ENCODE measurements at places on chromosomes 6 and 20.

DNA sequence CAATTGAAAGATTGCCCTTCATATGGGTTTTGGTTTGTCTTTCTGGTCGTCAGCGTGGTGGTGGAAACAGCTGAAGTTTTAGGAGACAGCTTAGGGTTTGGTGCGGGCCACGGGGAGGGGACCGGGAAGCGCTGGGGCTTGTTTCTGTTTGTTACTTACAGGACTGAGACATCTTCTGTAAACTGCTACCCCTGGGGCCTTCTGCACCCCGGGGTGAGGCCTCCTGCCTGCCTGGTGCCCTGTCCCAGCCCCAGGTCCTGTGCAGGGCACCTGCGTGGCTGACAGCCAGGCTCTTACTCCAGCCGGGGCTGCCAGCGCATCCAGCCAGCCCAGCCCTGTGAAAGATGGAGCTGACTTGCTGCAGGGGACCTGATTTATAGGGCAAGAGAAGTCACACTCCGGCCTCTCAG is 22.8 kb downstream of the NPEPL1 start:
- DNase-seq = peak; percentile 7

DNA sequence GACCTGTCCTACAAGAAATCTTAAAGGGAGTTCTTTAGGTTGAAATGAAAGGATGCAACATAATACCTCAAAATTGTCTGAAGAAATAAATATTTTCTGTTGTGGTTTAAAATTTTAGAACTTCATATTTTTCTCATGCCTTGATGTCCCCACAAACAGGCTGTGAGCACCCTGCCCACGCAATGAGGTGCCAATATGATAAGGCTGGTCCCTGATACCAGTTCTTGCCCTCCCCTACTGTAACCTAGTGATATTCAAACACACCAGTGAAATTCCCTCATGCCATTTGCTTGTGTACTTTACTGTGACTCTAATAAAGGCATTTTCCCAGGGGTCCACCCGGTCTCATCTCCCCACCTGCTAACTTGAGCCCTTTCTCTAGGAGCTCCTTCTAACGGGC is 67.3 kb upstream of the SIRPG start:
- DNase-seq = no peak

- no peak for DNase-seq
These were observed 1.6 kb downstream of the TBC1D20 start for GRCh38 chr20:460707-461106.

DNA sequence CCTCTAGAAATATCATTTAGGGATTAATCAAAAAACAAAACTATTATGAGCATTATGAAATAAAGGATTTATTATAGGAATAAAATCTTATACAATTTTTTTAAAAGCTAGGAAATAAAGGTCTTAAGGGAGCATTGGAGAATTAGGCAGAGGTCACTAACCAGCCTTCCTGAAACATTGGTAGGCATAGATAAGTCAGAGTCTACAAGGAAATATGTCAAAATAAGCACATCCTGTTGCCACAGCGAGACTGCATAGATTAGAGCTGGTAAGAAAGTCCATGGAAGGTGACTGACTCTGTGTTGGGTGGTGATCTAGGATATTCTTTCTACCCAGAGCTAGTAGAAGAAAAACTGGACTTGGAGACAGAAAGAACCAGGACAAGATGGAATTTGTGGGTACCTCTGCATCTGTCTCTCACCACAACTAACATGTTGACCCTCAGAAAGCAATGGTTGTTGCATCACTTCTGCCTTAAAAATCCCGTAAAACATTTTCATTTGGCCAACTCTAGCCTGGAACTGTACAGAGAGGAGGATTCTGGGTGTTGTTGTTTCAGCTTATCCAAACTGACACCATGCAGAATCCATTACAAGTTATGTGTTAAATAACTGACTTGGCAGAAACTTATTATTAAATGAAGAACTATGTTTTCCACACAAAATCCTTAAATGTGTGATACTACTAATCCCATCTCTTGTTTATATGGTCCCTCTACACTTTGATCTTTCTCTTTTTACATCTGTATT is 77.1 kb downstream of the FBXO5 start:
- no peak for DNase-seq

DNA sequence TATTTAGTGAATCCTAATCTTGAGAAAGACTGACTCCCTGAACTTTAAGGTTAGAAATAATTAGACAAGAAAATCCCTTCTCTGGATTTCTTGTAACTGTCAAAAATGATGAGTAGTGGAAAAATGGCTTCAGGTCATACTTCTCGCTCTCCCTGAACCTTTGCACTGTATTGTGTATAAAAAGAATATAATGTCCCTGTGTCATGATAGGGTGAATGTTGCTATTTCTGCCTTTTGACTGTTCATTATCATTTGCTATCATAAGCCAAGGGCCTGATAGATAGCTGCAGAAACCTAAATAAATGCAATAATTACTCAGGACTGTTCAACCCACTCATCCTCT is 39.3 kb downstream of the ALDH8A1 start:
- DNase-seq = no peak

GRCh38 chr6:14396826-14397517 is 279.4 kb downstream of the CD83 start:
- DNase-seq = no peak

DNA sequence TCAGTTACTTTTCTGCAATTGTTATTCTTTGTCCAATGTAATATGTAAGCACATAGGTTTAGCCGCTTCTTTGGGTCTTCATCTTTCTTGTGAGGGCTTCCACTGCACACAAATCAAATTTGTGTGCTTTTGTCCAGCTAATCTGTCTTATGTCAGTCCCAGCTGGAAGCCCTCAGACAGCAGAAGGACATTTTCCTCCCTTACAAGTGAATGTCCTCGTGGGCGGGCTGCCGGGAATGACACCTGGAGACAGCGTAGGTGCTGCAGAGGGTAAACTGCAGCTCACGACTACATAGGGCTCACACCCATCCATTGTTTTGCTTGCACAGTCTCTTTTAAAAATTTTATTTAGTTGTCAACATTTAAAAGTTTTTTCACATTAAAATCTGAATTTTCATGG is 24.6 kb upstream of the PPP1R14C start:
- DNase-seq = no peak

- no peak for DNase-seq
These were observed 442.9 kb upstream of the SOX4 start for GRCh38 chr6:21150667-21151066.

DNA sequence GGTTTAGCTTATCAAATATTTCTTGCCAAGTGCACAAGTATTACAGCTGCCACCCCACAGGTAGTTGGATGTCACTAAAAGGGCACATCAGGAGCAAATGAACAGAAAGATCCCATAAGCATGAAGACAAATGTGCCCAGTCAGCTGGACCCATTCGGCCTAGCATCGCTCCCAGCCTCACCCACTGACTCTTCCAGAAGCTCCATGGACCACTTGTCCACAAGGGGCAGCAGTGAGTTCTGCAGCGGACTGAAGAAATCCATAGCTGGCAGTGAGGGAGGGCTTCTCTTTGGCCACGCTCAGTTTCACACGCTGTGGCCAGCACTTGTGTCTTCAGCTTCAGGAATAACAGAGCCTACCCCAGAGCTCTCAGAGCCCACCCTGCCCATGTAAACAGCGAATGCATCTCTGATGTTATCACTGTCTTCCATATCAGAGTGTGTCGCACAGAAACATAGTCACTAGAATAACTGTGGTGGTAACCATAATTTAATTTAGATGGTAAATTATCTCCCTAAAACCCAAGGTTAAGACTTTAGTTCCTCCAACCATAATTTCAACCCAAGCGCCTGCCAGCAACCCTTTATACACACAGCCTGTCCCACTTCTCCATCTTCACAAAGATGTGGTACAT is 15.8 kb downstream of the CGA start:
- no peak for DNase-seq

DNA sequence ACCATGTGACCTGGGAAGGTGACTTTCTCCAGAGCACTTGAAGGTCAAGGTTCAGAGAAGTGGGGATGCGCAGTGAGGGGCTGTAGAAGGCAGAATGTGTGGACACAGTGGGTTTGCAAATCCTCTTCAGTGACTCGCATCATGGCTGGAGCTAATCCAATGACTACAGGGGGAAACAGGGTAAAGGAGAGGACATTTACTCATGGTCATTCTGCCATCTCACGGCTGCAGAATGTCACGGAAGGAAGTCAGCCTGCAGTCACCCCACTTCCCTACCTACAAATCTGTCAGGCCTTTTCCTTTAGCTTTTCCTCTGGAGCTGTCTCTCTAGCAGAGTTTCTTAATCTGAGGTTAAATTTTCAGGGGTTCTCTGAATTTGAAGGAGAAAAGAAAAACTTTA is 337.6 kb downstream of the CDC5L start:
- no peak for DNase-seq

GRCh38 chr6:50927800-50928199 is 109.1 kb downstream of the TFAP2B start:
- DNase-seq = no peak

GRCh38 chr6:84137989-84138575 is 89.4 kb downstream of the CEP162 start:
- DNase-seq = no peak

- DNase-seq = no peak
These were observed 911.7 kb upstream of the CITED2 start for GRCh38 chr6:140285998-140286690.

DNA sequence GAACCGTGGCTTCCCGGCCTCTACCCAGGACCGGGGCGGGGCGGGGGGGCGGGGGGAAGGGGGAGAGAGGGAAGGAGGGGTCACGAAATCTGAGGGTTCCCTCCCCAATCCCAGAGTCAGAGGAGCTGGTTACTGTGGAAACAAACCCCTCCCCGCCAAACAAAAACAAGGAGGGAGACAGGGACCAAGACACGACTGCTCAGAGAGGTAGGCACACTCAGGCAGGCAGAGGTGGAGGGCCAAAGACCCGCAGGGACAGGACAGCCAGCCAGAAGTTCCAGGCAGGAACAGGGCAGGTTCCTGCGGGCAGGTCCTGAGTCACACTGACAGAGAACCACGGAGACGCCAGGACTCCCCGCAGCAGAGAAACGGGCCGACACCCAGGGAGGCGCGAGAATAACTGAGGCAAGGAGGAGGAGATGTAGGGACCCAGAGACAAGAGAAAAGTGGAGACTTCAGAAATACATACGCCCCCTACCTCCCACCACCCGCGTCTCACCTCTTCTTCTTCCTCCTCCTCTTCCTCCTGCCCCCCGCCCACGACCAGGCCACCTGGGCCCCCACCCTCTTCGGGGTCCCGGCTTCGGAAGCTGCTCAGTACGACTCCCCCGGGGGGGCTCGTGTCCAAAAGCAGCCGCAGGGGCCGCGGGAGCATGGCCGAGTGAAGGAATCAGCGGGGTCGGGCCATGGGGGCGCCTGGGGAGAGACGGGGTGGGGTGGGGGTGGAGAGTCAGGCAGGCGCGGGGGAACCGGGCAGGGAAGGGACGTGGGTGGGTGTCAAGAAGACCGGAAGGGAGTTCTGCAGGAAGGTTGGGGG is 578 bp downstream of the RGL2 start:
- peak; percentile 49 for DNase-seq

DNA sequence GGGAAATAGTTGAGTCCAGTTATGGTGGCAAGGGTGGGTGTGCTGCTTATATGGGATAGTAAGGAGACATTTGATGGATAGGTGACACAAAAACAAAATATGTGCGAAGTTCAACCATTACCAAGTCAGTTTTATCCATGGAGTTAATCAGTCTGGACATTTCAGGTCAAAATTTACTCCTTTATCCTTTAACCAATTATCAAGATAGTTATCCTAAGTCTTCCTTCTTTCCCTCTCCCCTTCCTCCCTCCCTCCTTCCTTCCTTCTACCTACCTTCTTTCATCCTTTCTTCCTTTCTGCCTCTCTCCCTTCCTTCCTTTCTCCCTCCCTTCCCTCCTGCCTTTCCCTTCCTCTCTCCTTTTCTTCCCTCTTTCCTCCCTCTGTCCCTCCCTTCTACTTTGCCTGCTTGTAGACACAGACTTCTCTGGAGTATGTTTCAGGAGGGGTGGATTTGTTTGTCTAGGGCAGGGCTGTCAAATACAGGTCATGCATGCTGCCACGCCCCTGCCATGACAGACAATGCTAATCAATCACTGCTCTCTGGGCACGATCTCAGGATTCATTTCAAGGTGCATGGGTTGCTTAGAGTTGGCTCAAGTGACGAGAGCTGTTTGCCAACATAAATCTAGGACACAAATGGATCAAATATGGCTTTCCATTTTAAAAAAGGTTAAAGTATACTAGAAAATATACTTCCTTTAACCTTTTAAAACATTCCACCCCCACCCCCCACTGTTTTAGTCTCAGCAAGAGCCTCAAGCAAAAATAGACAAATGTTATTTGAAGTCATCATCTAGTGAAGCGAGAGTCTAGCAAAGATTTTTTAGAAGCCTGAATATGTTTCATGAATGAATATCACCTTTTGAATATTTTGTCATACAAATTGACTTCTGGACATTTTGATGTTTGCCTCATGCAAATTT is 281.6 kb upstream of the CITED2 start:
- no peak for DNase-seq

DNA sequence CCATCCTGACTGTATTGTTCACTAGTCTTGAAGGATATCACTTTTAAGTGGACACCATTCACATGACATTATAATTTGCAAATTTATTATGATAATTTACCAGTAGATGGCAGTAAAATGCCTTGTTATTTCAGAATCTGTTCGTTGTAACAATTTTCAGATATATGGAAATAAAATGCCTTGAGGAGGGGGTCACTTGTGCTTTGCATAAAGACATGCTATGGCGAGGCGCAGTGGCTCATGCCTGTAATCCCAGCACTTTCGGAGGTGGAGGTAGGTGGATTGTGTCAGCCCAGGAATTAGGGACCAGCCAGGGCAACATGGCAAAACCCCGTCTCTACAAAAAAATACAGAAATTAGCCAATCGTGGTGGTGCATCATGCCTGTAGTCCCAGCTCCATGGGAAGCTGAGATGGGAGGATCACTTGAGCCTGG is 9.0 kb upstream of the NCOA6 start:
- no peak for DNase-seq

DNA sequence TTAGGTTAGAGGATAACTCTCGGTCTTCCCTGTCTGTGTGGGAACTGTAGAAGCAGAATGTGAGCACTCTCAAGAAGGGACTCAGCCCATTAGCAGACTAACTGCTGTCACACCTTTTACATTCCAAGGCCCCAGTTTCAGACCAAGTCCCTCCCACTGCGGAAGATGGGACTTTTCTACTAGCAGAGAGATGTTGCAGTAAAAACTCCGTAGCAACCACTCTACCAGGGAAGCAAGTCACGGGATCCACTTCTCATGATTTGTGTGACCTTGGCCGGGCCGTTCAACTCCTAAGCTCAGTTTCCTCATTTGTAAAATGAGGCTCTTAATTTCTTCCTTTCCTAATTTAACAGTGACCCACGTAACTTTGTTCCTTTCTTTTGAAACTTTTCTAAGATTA is 77.1 kb upstream of the SLC4A11 start:
- DNase-seq = no peak

DNA sequence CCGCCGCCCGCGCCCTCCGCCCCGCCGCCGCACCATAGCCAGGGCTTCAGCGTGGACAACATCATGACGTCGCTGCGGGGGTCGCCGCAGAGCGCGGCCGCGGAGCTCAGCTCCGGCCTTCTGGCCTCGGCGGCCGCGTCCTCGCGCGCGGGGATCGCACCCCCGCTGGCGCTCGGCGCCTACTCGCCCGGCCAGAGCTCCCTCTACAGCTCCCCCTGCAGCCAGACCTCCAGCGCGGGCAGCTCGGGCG is 1.5 kb downstream of the FOXC1 start:
- no peak for DNase-seq

All from central memory CD8-positive, alpha-beta T cell (primary cell).